ENCODE measurements at places on chromosomes 11 and 22.

GRCh38 chr11:75663808-75664207 is 5.0 kb downstream of the MAP6 start:
- peak; percentile 7 for DNase-seq

DNA sequence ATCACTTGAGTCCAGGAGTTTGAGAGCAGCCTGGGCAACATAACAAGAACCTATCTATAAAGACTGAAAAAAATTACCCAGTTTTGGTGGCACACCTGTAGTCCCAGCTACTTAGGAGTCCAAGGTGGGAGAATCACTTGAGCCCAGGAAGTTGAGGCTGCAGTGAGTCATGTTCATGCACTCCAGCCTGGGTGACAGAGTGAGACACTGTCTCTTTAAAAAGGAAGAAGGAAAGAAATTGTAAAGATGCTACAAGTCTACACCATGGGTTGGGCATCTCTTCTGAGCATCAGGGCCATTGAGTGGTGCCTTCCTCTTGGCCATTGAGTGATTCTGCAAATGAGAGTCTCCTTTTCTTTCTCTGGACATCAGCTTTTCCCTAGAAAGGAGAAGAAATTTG is 15.7 kb upstream of the MTMR3 start:
- DNase-seq: no peak

DNA sequence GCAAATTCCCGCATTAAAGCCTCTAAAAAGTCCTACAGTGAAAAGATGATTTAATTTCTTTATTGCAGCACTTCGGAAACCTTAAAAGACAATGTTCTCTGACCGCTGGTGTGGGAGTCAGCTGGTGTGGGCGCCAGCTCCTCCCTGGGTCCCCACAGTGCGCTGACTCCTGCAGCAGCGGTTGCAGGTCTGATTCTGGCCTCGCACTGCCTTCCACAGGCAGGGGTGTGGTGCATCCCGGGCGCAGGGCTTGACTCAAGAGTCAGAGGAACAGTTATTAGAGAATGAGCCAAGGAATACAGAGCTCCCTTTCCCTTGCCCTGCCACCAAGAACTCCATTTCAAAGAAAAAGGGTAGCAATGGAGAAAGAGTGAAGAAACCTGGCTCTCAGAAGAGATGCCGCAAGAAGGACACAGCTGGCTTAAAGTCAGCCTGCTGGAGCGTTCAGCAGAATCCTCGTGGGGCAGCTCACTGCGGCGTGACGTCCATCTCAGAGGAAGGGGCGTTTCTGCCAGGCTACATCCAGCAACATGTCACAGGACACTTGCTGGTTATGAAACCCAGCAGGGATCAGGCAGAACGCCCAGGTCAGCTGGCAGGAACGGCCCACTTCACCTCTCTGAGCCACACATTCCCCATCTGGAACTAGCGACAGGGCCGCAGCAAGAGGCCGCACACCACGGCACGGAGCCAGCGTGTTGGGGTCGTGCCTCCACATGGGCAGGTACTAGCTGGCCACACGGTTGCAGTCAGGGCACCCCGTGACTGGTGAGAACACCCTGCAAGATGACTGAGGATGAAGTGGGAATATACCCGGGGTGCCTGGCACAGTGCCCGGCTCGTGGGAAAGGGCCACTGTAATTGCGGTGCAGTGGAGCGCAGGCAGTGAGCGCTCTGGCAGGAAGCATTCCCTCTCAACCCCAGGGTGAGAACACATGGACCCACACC is 18.1 kb upstream of the EFCAB6 start:
- no peak for DNase-seq

DNA sequence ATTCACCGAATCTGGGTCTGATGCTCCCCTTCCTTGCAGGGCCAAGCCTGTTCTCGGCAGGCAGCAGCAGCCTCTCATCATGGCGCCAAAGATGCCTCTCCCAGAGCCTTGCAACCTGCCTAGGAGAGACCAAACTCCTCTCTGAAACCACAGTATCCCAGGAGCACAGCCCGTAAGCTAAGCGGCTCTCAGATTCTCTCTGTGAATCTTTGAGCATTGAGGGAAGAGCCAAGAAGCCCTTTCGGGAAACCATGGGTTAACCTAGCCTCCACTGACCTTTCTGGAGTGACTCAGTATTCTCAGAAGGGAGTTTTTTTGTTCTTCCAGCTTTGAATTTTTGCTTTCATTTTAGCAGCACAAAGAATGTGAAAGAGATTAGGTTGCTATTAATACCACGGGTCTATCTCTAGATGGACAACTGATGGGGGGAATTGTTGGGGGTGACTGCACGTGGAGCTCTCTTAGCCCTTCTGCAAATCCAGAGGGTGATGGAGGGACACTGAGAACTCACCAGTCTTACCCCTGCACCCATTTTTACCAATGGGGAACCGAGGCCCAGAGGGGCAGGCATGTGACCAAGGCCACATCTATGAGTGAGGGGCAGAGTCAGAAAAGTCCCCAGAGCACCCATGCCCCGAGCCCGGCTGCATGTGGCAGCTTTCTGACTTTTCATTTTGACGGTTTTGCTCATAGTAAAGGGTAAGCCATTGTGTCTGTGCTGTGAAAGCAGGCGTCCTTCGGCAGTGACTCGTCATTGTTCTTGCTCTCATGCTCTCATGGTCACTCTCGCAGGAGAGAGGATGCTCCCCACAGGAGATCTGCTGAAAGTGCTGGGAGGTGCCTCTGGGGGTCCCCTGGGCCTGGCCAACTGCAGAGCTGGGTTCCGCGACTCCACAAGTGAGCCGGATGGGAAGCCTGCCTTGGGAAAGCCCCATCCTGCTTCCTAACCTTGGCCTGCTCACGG is 36.0 kb downstream of the IRAG1 start:
- DNase-seq: no peak

All from NCI-H146 (cell line).